ENCODE measurements at places on chromosomes 13 and 19.
A peak's percentile ranks its signal among the peaks of the same experiment; 100 is the strongest.

DNA sequence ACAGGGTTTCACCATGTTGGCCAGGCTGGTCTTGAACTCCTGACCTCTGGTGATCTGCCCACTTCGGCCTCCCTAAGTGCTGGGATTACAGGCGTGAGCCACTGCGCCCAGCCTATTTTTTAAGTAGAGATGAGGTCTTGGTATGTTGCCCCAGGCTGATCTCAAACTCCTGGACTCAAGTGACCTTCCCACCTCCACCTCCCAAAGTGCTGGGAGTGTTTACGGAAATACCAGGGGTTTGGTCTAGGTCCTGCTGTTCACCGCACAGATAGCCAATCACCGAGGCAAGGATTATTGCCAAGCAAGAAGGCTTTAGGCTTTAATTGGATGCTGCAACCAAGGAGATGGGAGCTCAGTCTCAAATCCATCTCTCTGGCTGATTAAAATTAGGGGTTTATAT, 11.6 kb downstream of the CLEC4G start:
- no peak for DNase-seq

GRCh38 chr19:29098091-29098490, 114.9 kb downstream of the UQCRFS1 start:
- no peak for DNase-seq

- DNase-seq, result no peak
Measured at GRCh38 chr19:406971-407510, 1.9 kb downstream of the C2CD4C start.

DNA sequence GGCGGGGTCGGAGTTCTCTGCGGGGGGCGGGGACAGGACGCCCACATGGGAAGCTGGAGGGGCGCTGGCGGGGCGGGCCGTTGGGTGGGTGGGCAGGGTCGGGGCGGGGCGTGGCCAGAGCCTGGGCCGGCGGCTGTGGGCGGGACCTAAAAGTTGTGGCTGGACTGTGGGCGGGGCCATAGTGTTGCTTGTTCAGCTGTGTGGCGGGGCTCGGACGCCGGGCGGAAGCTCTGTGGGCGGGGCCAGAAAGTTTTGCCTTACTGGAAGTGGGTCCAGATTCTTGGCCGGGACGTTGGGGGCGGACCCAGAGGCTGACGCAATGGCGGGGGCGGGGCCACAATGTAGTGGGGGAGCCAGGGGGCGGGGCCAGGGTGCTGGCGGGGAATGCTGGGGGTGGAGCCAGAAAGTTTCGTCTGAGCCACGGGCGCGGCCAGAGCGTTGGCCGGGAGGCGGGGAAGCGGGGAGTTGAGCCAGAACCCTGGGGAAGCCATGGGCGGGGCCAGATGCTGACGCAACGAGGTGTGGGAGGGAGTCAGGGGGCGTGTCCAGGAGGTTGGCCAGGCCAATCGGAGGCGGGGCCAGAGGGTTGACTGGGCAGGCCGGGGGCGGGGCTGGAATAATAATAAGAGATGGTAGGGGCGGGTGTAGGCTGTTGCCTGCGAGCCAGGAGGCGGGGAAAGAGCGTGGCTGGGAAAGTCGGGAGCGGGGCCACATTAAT, 527 bp downstream of the CCDC9 start:
- peak; percentile 85 for DNase-seq

DNA sequence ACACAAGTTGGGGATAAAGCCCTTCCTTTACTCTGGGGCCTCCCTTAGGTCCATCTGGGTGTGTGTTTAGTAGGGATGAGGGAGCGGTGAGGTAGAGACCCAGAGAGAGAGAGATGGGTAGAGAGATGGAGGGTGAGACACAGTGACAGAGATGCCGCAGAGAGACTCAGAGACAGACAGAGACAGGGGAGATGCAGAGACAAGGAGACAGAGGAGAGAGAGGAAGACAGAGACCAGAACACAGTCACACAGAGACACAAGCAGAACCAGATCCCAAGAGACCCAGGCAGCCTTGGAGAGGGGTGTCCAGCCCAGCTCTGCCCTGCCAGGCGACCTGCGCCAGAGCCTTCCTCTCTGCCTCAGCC, 2.4 kb downstream of the KLK1 start:
- no peak for DNase-seq

GRCh38 chr19:23531976-23532375, 136.7 kb upstream of the ZNF91 start:
- DNase-seq, result no peak

DNA sequence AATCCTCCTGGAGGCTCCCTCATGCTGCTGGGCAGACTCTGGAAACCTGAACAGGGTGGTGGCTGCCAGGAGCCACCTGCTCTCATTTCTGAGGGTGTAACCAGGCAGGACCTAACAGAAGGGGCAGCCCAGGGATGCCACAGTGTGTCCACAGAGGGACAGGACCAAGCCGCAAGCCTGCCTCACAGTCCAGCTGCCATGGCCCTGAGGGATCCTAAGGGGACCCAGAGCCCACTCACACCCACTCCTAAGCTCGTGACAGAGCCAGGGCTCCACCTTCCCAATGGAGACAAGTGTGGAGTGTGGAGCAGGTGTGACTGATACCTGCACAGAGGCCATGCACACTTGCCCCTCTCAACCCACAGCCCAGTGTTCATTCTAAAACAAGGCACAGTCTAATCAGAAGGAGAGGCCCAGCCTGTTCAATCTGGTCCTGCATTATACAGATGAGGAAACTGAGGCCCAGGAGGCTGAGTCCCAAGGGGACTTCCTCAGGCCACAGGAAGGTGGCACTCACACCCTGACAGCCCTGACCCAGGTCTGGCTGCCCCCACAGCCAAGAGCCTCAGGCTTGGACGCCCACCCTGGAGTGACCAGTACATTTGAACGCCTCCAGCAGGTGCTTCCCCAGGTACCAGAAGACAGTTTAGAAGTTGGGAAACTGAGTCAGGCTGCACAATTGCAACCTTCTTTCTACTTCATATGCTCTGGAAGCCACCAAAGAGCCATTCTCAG, 220.1 kb downstream of the TUBA3C start:
- no peak for DNase-seq

- no peak for DNase-seq
Measured at GRCh38 chr13:29935309-29935981, 85.0 kb upstream of the UBL3 start.

- no peak for DNase-seq
Measured at GRCh38 chr13:106633321-106633720, 65.4 kb upstream of the ARGLU1 start.

DNA sequence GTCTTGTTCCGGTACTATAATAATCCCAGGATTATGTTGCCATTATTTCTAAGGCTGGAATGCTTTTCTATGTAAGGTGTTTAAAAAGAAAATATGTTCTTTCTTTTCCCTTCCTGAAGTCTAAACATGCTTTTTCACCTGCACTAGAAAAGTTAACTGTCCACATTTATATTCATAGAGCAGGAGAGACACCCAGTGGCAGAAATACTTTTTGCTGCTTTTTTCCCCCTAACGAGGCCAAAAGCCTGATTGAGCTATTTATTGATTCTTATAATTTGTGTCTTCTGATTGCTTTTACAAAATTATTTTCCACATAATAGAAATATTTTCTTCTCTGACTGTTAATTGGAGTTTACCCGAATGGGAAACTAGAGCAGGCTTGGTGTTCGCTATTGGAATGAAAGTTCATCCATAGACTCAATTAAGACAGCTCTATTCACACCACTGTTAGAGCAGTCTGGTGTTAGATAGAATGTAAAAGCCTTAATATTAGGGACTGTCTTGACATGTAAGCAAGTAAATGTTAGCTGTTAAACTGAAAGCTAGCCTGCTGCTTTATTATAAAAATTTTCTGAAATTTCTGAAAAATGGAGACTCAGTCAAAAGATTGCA, 15.8 kb downstream of the GPR180 start:
- DNase-seq, result no peak

DNA sequence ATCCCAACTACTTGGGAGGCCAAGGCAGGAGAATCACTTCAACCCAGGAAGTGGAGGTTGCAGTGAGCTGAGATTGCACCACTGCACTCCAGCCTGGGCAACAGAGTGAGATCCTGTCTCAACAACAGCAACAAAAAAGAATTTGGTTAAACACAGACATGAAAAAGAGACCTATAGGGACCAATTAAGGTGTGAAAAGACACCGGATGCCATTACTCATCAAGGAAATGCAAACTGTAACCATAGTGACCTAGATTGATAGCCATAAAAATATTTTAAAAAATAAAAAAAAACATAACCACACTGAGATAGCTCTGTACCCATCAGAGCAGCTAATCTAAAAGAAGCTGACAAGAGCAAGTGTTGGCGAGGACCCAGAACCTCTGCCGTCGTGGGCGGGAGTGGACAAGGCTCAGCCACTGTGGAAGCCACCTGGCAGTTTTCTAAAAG, 37.1 kb upstream of the ISYNA1 start:
- no peak for DNase-seq

GRCh38 chr19:13038306-13039210, 43.3 kb downstream of the NFIX start:
- DNase-seq, result no peak

GRCh38 chr13:46666727-46667456, 113.9 kb downstream of the LRCH1 start:
- no peak for DNase-seq

DNA sequence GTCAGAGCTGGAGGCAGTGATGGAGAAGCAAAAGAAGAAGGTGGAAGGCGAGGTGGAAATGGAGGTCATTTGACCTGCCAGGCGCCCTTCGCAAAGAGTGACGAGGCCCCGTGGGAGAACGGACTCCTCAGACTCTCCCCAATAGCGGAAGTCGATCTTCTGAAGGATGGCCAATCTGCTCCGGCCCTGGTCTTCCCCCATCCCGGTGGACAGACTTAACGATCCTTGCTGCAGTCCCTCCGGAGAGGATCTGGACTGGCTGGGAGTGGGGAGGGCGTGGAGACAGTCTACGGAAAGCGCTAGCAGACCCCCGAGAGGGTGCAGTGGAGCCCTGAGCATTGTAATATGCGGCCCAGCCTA, 11.9 kb downstream of the EPS8L1 start:
- DNase-seq, result no peak

DNA sequence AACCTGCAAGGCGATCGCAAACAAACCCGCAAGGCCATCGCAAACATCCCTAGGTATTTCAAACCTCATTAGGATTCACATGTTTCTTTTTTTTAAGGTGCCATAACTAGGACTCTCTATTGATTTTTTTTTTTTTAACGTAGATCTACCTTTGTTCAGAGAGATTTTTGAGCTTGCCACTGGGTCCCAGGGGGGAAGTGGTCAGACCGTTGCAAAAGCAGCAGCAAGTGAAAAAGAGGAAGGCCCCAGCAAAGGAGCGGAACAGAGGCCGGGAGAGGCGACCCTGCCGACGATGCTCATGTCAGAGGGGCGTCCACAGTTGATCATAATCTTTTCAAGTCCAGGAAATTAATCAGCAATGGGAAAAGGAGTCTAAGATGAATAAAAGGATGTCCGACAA, 32.7 kb upstream of the FLT1 start:
- no peak for DNase-seq

GRCh38 chr13:61275736-61276135, 139.9 kb downstream of the PCDH20 start:
- DNase-seq, result no peak

DNA sequence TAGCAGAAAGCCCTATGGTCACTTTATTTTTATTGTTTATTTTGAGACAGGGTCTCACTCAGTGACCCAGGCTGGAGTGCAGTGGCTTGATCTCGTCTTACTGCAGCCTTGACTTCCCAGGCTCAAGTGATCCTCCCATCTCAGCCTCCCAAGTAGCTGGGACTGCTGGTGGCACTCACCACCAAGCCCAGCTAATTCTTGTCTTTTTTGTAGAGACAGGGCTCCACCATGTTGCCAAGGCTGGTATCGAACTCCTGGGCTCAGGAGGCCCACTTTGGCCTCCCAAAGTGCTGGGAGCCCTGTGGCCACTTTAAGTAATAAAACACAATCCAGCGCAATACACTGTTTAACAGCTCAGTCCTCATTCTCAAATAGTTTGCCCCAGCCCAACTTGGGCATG, 69.3 kb downstream of the NUFIP1 start:
- no peak for DNase-seq

GRCh38 chr19:32674931-32675719, at the start of gene ANKRD27:
Gene ANKRD27 (minus strand): TSS chr19:32675180. CDS start chr19:32659015, 16,165 bp downstream.
- peak; percentile 89 for DNase-seq

- no peak for DNase-seq
Measured at GRCh38 chr19:37082307-37082706, 4.1 kb downstream of the ZNF420 start.

- no peak for DNase-seq
Measured at GRCh38 chr13:32426990-32427851, 709 bp downstream of the N4BP2L1 start.

DNA sequence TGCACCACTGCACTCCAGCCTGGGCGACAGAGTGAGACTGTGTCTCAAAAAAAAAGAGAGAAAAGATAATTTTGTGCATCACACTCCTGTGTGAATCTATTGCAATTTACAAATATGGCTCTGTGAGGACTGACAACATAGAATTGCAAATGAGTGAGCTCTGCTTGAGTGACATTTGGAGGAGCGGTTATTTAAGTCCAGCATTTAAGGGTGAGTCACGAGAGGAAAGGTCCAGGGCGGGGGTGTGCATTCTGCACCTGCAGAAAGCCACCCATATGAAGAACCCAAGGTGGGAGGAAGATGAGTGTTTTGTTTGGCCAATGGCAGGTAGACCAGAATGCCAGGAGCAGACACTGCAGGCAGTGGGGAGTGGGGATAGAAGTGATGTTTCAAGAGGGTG, 58.5 kb downstream of the DGKH start:
- DNase-seq, result no peak

- no peak for DNase-seq
Measured at GRCh38 chr19:16296713-16297112, 27.9 kb upstream of the KLF2 start.

DNA sequence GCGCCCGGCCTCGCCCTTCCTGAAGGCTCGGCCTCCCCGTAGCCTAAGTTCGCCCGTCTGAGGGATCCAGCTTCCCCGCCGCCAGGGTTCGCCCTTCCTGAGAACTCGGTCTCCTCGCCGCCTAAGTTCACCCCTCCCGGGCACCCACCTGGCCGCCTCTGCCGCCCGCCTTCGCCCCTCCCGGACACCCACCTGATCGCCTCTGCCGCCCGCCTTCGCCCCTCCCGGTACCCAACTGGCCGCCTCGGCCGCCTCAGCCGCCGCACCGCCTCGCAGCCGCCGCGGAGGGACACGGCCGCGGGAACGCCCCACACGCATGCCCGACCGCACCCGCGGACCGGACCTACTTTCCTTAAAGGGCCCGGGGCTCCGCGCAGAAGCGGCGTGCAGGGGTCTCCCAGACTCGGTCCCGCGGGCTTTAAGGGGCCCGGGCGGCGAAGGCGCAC, at the start of gene MOB3A:
TSS of gene MOB3A (minus strand) at position 293 of the 446 bp plus-strand sequence. CDS start 17,766 bp downstream, outside the sequence.
- DNase-seq, result no peak

GRCh38 chr19:3178973-3179738, 587 bp downstream of the S1PR4 start:
- DNase-seq, result no peak

GRCh38 chr13:89150362-89150761, 1479.2 kb downstream of the SLITRK5 start:
- DNase-seq, result no peak
